Mononuclear cell (primary cell): ENCODE measurements at places on chromosomes 7 and 10. TPM values are rescaled to one million over a fixed set of nuclear protein-coding genes. Genes with fewer than 3 reads are reported as not detected.

C7orf33 gene
- not detected for total RNA-seq

TACC2 gene
- total RNA-seq = not detected

APBB1IP gene
- total RNA-seq = 38.0 TPM

KIAA1549 gene
- total RNA-seq = 0.10 TPM

SLC16A9 gene
- not detected for total RNA-seq

ZNF467 gene
- 6.8 TPM for total RNA-seq

LHFPL3 gene
- total RNA-seq = not detected

HEPACAM2 gene
- total RNA-seq = not detected

ASL gene
- total RNA-seq = 9.8 TPM
